NCI-H446 treated with DMSO at 0.1 percent for 48 hours (cell line): ENCODE measurements at places on chromosomes 13 and 19.

DNA sequence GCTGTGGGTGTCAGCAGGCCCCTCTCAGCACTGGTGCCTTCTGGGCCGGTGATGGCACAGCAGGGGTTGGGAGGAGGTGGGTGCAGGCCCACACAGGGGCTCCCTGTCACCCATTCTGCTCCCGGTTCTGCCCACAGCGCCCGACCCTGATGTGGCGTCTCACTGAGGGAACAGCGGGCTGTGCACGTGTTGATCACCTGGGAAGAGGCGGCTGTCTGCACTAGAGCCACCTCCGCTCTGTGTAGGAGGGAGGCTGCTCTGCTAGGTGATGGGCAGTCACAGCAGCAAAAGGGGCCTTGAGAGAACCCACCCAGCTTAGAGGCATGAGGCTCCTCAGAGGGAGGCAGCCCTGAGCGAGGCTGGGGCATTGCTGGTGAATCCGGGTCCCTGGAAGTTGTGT lies 39.2 kb upstream of the TUBGCP3 start:
- no peak for DNase-seq

DNA sequence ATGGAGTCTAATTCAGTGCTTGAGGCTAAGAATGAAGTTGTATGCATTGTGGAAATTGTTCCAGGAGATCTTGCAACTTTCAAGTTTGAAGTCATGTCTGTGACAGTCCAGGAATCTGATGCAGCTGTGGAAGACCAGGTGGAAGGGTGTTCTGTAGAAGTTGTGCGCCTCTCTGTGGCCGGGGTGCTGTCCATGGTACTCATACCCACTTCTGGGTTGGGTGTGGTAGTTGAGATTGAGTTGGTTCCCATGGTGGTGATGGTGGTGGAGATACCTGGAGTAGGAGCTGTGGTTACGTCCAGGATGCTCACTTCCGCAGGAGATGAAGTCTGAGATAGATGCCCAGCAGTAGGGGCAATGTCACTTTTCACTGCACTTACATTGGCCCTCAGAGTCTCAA lies 44.3 kb downstream of the MUC16 start:
- no peak for DNase-seq

DNA sequence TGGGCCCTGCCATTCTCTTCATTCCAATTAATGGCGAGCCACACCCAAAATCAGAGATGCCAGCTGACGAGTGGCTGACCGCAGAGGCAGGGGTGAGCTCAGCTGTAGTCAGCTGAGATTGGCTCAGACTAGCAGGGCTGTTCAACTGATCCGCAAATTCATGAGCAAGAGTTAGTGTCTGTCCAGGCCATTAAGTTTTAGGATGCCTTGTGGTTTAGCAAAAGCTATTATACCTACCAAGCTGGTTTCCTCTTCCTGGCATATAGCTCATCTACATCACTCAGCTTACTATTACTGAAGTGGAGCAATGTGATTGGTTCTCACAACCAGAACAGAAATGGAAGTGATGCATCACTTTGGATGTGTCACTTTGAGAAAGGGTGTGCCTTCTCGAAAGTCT lies 148.7 kb downstream of the NALCN start:
- DNase-seq, result no peak

DNA sequence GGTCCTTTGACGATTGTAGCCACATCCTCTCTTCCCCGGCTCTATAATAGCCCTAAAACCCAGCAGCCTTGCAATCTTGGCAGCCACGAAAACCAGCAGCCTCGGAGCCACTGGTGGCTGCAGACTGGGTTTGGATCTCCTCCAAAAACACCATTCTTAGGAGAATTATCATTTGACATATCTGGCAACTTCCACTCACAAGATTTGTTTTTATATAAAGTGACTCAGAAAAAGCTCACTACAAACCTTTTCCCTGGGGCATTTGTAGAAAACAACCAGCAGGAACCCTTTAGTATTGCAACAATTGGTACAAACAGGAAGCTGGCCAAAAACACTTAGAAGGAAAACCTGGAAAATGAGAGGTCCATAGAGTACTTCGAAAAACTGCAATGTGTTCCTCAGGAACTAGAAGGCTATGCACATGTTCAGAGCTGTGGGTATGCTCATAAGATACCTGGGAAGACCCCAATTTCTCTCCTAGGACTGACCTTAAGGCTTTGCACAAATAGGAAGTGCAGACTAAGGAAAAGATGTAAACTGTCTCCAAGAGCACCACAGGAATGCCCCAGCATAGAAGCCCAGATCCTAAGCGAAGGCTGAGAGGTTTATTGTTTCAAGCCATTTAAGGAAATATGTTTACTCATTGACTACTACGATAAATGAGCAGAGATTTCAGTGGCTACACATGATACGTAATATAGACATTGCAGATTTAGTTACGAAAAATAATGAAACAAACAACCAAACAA lies 71.2 kb downstream of the MYO16 start:
- no peak for DNase-seq

- peak; percentile 20 for DNase-seq
Observed at GRCh38 chr13:48125794-48126228, 30.9 kb upstream of the MED4 start.

GRCh38 chr13:44267980-44268379 lies 105.6 kb upstream of the SERP2 start:
- DNase-seq, result no peak

DNA sequence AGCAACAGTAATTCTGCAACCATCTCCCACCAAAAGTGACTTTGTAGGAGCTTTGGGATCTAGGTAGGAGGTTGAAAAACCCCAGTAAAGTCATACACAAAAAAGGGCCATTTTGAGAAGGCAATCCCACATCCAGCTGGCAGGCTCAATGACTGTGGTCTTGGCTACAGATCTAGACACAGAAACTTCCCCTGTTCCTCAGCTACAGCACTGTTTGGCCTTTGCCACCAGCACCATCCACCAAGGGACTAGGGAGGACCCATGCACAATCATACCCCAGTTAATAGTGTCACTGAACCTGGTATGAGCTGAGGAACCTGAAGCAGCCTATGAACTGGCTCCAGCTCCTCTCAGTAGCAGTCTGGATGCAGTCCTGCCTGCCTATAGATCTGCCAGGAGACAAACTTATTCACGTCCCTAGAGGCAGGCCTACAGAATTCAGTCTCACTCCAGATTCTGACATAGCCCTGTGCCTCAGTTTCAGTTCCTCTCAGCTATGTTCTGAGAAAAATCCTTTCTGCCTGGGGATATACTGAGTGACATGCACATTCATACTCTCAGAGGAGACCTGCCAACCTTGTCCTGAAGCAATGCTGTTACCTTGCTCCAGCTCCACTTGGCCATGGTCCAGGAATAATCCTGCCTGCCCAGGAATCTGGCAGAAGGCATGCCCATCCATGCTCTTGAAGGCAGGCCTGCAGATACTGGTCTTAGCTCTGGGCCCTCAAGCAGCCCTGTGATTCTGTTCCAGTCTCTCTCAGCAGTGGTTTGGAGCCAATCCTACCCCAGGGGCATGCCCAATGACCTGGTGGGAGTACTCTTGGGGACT lies 2048.3 kb upstream of the PCDH20 start:
- no peak for DNase-seq

- DNase-seq, result no peak
Observed at GRCh38 chr13:70390968-70391367, 282.7 kb upstream of the KLHL1 start.

- DNase-seq, result no peak
Observed at GRCh38 chr13:96822895-96823294, 171.4 kb downstream of the OXGR1 start.

GRCh38 chr13:23462815-23463559 lies 29.5 kb upstream of the SACS start:
- DNase-seq, result no peak

GRCh38 chr19:51137792-51138425 lies 4.2 kb upstream of the SIGLEC7 start:
- DNase-seq, result no peak

DNA sequence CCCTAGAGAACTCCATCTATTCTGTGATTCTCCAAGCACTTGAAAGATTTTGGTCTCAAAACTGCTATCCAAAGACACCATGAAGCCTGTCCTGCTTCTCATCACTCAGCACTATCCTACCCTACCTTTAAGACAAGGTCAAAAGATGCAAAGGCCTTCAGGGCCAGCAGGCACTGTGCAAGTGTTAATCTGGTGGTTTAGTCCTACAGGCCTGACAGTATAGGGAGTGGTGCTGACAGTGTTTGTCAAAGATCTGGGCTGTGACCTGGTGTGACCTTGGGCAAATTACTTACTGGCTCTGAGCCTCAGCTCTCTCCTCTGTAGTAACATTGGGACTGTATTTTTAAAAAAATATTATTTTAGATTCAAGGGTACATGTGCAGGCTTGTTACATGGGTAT lies 28.0 kb downstream of the SIAH3 start:
- DNase-seq, result no peak

GRCh38 chr13:38636761-38637160 lies 50.1 kb upstream of the FREM2 start:
- no peak for DNase-seq

DNA sequence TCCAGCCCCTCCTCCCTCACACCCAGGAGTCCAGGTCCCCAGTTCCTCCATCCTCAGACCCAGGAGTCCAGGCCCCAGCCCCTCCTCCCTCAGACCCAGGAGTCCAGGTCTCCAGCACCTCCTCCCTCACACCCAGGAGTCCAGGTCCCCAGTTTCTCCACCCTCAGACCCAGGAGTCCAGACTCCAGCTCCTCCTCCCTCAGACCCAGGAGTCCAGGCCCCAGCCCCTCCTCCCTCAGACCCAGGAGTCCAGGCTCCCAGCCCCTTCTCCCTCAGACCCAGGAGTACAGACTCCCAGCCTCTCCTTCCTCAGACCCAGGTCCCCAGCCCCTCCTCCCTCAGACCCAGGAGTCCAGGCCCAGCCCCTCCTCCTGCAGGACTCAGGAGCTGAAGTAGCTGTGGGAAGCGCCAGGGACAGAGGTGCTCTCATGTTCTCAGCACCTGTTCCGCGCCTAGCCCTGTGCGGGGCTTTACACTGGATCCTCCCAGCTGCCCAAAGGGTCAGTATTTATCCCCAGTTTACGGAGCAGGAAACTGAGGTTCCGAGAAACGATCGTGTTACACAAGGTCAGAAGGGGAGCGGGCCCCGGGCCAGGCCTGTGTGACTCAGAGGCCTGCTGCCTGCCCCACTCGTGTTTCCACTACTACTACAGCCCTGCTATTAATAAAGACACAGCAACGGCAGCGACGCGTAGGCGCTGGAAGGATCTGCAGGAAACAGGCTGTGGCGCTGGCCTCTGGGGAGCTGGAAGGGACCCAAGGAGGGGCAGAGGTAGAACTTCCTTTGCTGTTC lies 1.7 kb upstream of the SBK3 start:
- DNase-seq, result no peak

DNA sequence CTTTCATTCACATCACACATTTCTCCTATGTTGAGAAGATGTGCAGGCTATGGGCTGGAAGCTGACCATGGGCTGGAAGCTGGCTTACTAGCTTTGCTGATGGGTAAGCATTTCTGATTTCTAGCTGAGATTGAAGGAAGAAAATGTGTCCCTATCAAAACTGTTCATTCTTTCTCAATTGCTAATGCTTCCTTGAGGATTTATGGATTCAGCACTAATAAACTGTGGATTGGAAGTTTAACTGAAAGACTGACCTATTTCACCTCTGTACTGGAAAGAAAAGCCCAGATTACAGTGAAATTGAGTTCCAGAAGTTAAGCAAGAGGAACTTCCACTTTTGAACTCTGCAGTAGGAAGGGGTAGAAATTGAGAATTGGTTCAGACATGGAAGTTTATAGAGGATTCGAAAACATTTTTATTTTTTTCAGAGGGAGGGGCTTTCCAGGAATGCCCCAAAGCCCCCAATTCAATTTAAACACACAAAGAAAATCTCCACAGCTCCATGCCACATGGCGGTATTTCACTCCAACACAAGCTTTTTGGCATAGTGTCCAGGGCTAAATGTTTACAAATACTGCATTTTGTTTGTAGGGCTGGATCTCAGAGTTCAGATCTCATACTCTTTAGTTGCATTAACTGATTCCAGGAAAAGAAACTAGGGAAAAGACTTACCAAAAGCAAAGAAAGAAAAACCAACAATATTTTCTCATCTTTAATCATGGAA lies 61.2 kb upstream of the ARGLU1 start:
- DNase-seq, result no peak

DNA sequence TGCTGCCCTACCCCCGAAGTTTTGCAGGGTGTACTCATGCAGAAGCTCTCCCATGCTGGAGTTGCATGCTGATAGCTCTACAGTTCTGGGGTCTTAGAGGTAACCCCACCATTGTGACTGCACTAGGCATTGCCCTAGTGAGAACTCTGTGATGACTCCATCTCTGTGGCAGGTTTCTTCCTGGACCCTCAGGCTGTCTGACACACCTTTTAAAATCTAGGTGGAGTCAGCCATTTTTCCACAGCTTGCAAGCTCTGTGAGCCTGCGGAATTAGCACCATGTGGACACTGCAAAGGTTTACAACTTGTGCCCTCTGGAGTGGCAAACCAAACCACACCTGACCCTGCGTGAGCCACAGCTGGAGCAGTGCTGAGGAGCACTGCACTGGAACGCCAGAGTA lies 636.2 kb upstream of the SPRY2 start:
- no peak for DNase-seq

GRCh38 chr13:46552303-46552682 lies 677 bp upstream of the LRCH1 start:
- DNase-seq, result no peak

GRCh38 chr19:31255174-31255799 lies 93.9 kb downstream of the TSHZ3 start:
- no peak for DNase-seq

DNA sequence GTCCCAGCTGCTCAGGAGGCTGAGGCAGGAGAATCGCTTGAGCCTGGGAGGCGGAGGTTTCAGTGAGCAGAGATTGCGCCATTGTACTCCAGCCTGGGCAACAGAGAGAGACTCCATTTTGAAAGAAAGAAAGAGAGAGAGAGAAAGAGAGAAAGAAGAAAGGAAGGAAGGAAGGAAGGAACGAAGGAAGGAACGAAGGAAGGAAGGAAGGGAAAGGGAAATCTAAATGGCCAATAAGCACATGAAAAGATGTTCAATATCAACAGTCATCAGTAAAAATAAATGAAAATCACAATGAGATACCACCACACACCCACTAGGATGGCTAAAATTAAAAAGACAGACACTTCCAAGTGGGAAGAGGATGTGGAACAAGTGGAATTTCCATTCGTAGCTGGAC lies 19.7 kb downstream of the FXYD5 start:
- no peak for DNase-seq

GRCh38 chr19:16118489-16119033 lies 6.9 kb downstream of the RAB8A start:
- DNase-seq, result no peak

GRCh38 chr19:18853755-18854427 lies 22.1 kb downstream of the UPF1 start:
- no peak for DNase-seq

DNA sequence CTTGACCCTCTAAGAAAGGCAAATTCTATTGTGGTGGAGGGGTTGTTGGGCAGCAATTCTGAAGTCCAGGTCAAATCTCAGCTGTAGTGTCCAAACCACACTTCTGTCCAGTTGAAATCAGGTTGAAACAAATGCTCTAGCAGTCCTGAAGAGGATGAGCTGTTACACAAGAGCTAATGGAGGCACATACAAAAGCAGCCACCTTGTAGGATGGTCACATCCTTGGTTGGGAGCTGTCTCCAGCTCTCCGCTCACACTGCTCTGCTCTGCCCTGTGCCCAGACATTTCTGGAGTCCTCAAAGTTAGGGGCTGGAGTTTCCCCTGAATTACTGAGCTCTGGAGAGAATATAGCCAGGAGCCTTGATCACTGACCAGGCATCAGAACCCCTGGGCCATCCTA lies 47.2 kb downstream of the GPR12 start:
- DNase-seq, result no peak

GRCh38 chr19:31140717-31141116 lies 208.5 kb downstream of the TSHZ3 start:
- no peak for DNase-seq

GRCh38 chr19:45701676-45702075 lies 9.2 kb downstream of the QPCTL start:
- DNase-seq, result no peak
